ENCODE measurements at places on chromosomes 5 and 9. TPM values are rescaled to one million over a fixed set of nuclear protein-coding genes. Genes with fewer than 3 reads are reported as not detected.

ZBTB43 gene
- total RNA-seq: 16.8 TPM

ZNF454 gene
- total RNA-seq: 9.3 TPM

GRCh38 chr5:148998174-148998797, 64.6 kb downstream of the SH3TC2 start:
- no peaks in the 10 kb centered on the region for H3K27me3 ChIP-seq
- no peaks in the 10 kb centered on the region for H3K36me3 ChIP-seq
- no peaks in the 10 kb centered on the region for H3K4me1 ChIP-seq
- H3K4me3 ChIP-seq: no peak overlapping the region

RASGRF2 gene
- total RNA-seq: 1.4 TPM

DNA sequence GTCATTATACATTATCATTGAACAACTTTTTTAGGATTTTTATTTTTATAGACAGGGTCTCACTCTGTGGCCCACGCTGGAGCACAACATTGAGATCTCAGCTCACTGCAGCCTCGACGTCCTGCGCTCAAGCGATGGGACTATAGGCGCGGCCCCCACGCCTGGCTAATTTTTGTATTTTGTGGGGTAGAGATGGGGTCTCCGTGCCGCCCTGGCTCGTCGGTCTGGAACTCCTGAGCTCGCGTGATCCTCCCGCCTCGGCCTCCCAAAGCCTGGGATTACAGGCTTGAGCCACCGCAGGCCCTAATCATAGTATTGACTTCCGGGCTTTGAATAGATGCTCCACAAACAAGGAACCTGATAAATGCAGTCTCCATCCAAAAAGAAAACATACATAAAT, 1.4 kb upstream of the EDF1 start:
- peaks cover 11% of the 10 kb centered on the region for H3K36me3 ChIP-seq
- H3K4me3 ChIP-seq: peak overlapping the region; percentile 34
- no peaks in the 10 kb centered on the region for H3K27me3 ChIP-seq
- DNase-seq: no peak
- H3K4me1 ChIP-seq: peaks cover 3% of the 10 kb centered on the region

DNA sequence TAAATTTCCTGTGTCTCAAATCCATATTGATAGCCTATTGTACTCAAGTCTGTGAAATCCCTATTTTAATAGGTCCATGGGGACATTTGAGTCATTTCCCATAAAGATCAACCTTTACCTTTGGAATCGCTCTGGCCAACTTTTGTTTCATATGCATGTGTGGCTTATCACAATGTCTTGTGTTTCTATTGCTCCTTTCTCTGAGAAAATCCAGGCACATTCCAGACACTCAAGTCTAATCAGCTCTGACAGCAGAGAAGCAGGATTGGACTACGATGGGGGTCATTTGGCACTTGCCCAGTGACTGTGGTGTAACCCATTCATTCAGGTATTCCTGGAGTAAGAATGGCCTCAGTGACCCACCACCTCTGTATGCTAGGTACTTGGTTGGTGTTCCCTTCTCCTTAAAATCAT, 48.4 kb downstream of the ACTBL2 start:
- no peaks in the 10 kb centered on the region for H3K4me1 ChIP-seq
- no peak overlapping the region for H3K27ac ChIP-seq
- peaks cover 5% of the 10 kb centered on the region for H3K27me3 ChIP-seq
- DNase-seq: no peak
- H3K36me3 ChIP-seq: no peaks in the 10 kb centered on the region

DNA sequence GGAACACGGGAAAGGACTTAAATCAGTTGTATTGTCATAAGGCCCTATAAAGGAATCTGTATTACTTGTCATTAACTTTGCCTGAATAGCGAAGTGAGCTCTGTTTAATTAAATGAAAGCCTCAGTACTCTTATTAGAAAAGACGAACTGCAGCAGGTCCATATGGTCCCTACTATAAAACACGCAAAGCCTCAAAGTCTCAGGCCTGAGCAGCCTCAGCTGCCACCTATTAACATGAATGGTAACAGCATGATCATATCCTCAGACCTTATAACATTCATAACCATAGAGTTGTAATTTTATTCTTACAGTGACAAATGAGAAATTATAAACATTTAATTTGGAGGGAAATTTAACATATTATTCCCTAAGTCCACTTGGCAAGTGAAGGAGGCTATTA, 1113.7 kb upstream of the WWC1 start:
- H3K4me1 ChIP-seq: no peaks in the 10 kb centered on the region
- no peaks in the 10 kb centered on the region for H3K27me3 ChIP-seq
- no peaks in the 10 kb centered on the region for H3K36me3 ChIP-seq
- no peak overlapping the region for H3K4me3 ChIP-seq

DNA sequence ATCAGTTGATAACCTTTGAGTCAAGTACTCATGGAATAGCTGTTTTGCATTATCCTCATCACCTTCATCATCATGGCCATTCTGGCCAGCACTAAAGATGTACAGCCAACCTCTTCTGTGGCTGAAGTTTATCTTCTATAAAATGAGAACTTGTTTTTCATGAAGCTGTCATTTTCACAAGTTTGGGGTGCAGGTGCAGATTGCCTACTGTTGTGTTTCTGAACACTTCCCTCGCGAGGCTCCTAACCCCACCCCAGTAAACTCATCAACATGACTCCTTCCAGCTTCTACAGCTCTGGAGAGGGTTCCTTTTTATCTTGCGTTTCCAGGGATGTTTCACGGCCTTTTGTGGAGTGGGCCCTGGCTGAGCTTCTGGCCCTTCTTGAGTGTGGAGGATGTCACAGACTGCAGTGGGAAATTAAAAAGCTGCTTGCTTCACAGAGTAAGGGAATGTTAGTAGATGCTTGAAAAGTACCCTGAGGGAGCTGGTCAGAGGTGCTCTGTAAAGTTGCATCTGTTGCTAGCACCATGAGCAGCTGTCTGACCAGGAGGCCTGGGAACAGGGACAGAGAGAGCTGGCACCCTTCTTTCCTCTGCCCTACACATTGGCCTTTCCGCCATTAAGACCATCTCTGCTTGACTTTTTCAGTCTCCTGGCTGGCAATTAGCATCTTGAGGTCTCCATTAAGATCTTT, 24.9 kb downstream of the SYK start:
- H3K4me1 ChIP-seq: peaks cover 10% of the 10 kb centered on the region
- H3K4me3 ChIP-seq: no peak overlapping the region
- H3K36me3 ChIP-seq: peaks cover 14% of the 10 kb centered on the region
- H3K27ac ChIP-seq: no peak overlapping the region

DNA sequence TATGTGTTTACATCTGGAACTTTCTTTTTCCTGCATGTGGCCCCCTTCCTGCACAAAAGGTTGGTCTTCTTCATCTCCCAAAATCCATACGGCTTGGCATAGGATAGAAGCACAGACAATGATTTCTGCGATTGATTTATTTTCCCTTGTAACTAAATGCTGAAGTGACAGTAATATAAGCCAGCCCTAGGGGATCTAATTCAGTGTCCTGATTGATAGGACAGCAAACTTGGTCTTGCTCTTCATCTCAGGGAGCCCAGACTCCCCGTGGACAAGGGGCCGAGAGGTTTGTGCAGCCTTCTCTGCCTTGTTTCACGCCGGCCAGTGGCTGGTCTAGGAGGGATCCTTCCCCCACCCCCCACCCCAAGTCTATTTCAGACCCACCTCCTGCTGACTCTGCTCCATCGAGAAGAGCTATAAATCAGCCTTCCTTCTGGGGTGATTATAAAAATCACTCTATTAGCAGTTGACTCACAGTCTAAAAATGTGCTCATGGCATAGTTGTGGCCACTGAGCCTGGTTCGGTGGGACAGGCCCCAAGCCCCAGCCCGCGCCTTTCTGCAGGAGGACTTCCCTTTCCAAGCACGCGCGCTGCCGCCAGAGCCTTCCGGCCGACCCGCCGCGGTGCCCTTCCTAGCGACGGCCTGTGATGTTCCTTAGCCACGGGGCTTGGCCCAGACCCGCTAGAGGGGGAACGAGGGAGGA, 89.8 kb upstream of the COL5A1 start:
- H3K4me1 ChIP-seq: peaks cover 25% of the 10 kb centered on the region
- peaks cover 7% of the 10 kb centered on the region for H3K27me3 ChIP-seq
- DNase-seq: no peak
- H3K36me3 ChIP-seq: peaks cover 6% of the 10 kb centered on the region
- H3K27ac ChIP-seq: no peak overlapping the region

- peaks cover 14% of the 10 kb centered on the region for H3K4me1 ChIP-seq
- H3K27ac ChIP-seq: no peak overlapping the region
- no peak for DNase-seq
- no peaks in the 10 kb centered on the region for H3K36me3 ChIP-seq
Measured at GRCh38 chr5:156219483-156220005, 107.4 kb upstream of the SGCD start.

DNA sequence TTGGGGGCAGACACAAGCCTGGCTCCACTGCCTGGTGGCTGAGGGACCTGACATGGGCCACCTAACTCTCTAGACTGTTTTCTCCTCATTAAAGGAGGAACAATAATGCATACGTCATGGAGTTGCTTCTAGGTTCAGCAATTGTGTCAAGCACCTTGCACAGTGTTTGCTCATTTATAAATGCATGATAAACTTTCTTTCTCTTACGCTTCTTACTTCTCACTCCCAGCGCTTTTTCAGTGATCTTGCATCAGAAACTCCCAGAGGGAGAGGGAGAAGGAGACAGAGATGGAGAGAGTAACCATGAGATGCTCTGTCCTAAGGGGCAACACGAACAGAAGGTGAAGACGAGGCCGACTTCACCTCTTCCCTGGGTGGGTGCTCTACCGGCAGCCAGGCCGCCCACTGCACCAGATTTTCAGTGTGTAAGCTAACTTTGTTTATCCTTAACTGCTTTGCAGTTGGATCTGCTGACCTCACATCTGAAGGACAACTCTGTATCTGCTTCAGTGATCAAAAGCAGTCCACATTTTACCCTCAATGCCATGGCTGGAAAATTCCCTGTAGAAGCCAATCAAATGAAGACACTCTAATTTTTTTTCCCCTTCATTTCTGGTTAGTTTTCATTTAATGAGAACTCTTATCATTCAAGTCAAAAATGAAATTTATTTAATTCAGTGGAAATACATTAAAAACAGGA, 35.3 kb downstream of the MED27 start:
- no peaks in the 10 kb centered on the region for H3K36me3 ChIP-seq
- no peak for DNase-seq
- H3K27me3 ChIP-seq: peaks cover 5% of the 10 kb centered on the region
- no peak overlapping the region for H3K4me3 ChIP-seq
- peaks cover 36% of the 10 kb centered on the region for H3K4me1 ChIP-seq
- no peak overlapping the region for H3K27ac ChIP-seq

FGF10 gene
- total RNA-seq: not detected

- DNase-seq: no peak
- H3K4me1 ChIP-seq: no peaks in the 10 kb centered on the region
- H3K27me3 ChIP-seq: no peaks in the 10 kb centered on the region
Measured at GRCh38 chr5:15966651-15967050, 212.9 kb downstream of the MARCHF11 start.

RNF208 gene
- total RNA-seq: 24.8 TPM

- H3K36me3 ChIP-seq: no peaks in the 10 kb centered on the region
- peak overlapping the region; percentile 74 for H3K4me3 ChIP-seq
Measured at GRCh38 chr9:9214066-9214465, 1398.7 kb downstream of the PTPRD start.

KYAT1 gene
- total RNA-seq: 19.5 TPM

NR2F1-AS1 gene
- 0.39 TPM for total RNA-seq

DNA sequence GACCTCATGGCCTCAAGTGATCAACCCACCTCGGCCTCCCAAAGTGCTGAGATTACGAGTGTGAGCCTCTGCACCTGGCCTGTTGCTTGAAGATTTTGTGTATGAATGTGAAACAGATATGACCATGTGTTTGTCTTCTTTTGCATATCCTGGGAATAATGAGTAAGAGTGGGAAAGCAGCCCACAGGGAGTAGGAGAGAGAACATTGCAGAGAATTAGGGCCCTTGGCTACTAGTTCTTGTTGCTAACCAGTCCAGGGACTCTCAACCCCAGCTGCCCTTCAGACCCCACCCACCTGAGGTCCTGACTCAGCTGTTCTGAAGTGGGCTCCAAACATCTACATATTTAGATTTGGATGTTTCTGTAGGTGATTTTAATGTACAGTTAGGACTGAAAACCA, 125.5 kb downstream of the MTX3 start:
- no peak for DNase-seq
- H3K36me3 ChIP-seq: peaks cover 2% of the 10 kb centered on the region

DNA sequence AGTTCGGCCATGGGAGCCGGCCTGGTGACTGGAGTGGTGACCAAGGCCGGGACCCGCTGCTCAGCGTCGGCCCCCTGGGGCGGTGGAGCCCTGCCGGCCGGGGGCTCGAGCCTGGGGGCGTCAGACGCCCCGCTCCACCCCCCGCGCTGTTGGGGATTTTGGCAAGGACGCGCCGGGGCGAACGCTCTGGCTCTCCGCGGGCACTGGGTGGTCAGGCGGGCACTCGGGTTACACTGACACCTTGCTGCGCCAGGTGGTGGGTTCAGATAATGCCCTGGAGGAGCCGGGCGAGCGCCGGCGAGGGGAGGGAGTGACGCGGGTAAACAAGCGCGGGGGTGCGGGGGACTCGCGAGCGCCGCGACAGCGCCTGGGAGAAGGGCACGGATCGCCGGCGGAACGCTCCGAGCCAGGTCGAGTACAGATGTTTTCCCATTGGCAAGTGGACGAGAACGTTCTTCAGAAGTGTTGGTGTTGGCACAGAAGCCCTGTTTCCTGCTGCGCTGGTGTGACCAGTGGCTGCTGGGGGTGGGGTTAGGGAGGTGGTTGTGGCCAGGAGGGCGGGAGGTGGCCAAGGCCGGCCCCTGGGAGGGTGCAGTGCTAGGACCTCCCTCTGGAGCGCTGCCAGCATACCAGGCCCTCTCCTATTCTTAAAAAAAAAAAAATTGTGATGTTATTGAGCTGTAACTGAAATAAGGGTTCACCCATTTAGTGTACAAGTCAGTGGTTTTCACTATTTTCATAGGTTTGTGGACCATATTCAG, 773 bp downstream of the SQSTM1 start:
- no peaks in the 10 kb centered on the region for H3K36me3 ChIP-seq
- peak; percentile 79 for DNase-seq
- H3K27me3 ChIP-seq: peaks cover 11% of the 10 kb centered on the region
- peak overlapping the region; percentile 78 for H3K4me3 ChIP-seq
- peaks cover 22% of the 10 kb centered on the region for H3K4me1 ChIP-seq
